ENCODE measurements at places on chromosomes 2 and 18.
A peak's percentile ranks its signal among the peaks of the same experiment; 100 is the strongest.

DNA sequence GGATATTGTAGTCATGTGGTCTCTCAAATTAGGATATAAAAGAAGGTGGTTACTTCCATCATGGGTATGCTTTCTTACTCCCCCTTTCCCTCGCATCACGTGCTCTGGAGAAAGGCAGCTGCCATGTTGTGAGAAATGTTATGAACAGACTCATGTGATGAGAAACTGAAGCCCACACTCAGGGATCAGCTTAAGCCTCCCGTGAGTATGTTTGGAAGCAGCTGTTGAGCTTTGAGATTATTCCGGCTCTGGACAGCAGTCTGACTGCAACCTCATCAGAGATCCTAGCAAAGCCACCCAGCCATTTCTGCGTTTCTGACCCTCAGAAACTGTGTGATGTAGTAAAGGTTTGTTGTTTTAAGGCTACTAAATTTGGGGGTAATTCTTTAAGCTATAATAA lies 700.1 kb downstream of the ADCYAP1 start:
- no peak for DNase-seq

GRCh38 chr2:11738589-11739436 lies 7.6 kb upstream of the LPIN1 start:
- DNase-seq, result no peak

DNA sequence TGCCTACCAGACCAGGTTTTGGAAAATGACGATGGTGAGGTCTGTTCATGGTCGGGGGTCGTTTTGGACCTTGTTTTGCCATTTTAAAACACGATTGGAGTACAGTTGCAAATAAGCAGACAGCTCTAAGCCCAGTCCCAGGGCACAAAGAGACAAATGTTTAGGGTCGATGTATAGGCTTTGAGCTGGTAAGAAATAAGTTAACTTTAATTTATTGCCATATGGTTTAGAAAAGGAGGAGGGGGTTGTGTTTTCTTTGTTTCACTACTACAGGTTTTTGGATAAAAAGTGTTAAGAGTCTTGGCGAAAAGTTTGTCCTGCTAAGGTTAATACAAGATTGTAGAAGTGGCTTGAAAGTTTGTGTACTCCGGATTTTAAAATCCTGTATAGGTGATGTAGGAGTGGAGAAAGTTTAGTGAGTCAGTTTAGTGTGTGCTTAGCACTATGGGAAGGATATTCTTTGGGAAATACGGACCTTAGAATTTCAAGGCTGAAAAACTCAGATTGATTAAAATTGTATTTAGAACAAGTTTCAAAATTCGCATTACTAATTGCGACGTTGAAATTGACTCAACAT lies 1.3 kb downstream of the KCMF1 start:
- DNase-seq, result no peak

- no peak for DNase-seq
Observed at GRCh38 chr2:62065243-62065642, 130.7 kb upstream of the B3GNT2 start.

DNA sequence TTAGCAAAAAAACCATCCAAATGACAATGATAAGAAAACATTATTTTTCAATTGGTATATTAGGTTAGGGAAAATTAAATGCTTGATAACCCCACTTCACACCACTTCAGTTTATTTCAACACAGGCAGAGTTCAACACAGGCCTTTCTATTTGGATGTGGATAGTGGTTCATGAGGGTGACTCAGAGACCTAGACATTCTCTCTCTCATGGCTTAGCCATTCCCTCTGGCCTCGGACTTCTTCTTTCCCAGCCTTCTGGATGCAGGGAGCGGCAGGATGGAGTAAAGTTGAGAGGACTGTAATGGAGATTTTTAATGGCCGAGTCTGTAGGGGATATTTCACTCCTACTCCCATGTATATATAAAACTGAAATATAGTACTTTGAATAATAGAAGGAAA lies 109.7 kb downstream of the CTNNA2 start:
- DNase-seq, result no peak

- DNase-seq, result no peak
Observed at GRCh38 chr2:25276569-25277465, 64.9 kb downstream of the DNMT3A start.

DNA sequence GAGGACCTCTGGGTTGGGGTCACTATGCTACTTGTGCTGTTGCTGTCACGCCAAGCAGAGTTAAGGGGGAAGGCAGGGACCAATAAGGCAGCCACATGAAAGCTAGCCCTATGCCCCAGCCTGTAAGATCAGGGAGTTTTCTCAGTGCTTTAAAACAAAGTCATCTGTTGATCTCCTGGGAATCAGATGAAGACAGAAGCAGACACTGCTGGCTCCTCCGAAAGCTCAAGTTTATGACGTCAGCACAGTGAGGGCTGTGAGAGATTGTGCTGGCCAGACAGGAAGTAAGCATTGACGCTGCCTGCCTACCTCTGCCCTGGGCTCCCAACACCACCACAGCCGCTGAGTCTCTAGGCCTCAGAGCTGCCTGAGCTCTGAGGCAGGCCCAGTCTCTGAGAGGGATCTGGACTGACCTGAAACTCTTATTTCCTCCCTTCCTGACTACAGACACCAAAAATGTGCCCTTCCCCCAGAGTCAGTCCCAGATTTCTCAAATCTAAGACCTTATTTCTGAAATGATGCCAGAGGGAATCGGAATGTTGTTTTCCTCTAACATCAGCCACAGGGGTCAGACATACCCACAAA lies 118.1 kb upstream of the EPAS1 start:
- no peak for DNase-seq

DNA sequence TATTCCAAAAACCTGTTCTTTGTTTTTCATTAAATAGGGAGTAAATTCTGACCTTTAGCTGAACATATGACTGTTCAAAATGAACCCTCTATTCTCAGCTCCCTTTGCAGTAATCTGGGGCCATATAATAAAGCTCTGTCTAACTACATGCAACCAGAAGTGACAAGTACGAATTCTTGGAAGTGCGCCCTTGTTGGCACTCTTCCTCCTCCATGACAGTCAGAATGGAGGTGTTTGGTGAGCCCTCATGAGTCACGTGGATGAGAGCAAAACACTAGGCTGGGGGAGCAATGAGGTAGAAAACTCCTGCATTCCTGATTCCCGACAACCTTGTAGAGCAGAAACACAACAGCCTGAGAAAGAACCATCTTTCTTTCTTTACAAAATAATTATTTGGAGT lies 552.9 kb downstream of the FBXO15 start:
- DNase-seq, result no peak

- no peak for DNase-seq
Observed at GRCh38 chr2:96163415-96163767, 18.2 kb upstream of the DUSP2 start.

GRCh38 chr2:112958428-112959108 lies 19.2 kb upstream of the IL36G start:
- DNase-seq, result no peak

GRCh38 chr2:185919155-185919554 lies 180.6 kb downstream of the FSIP2 start:
- no peak for DNase-seq

GRCh38 chr2:157321466-157321865 lies 4.2 kb downstream of the ERMN start:
- no peak for DNase-seq

DNA sequence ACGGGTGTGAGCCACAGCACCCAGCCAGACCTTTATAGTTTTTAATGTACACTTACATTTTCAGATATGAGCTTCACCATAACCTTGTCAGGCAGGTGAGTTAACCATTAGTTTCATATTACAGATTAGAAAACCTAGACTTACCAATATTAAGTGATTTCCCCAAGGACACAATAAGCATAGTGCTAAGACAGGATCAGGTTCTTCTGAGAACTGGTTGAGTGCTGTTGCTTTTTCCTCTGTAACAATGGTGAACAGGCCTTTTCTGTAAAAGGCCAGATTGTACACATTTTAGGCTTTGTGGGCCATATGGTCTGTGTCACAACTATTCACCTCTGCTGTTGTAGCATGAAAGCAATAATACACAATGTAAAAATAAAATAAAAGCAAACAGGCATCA lies 332.0 kb downstream of the PIK3C3 start:
- DNase-seq, result no peak

GRCh38 chr18:6629635-6630140 lies 99.8 kb upstream of the ARHGAP28 start:
- no peak for DNase-seq

DNA sequence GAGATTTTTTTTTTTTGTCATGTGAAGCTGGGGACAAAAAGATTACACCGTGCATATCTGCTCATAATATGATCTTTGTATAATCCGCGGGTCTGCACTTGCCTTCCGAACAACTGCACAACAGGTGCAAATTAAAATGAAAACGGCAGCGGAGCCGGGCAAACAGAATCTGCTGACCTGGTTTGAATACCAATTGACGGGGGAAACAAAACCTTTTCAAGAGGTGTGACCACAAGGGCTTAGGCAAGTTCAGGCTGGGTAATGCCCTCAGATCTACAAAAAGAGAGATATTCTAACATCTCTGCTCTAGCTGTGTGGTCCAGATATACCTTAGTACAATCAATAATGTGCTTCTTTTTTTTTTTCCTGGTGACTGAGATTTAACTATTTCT lies 88.5 kb downstream of the ZEB2 start:
- DNase-seq, result no peak

DNA sequence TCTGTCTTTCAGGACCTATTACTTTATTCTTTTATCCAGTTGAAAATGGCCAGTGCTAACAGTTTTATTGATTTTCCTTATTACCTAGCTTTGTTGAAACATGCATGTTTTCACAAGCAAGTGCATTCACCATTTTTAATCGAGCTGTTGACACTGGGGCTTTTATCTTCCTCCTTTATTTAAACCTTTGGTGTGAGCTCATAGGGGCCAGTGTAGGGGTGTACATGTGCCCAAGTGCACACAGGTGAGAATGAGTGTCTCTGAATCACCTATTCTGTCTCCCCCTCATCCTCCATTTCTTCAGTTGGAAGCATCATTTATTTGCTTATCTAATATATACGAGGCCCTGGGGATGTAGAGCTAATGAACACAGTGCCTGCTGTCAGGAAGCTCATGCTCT lies 199.1 kb downstream of the PRKCE start:
- DNase-seq, result no peak

- DNase-seq, result no peak
Observed at GRCh38 chr2:120287183-120288015, 34.7 kb downstream of the RALB start.

DNA sequence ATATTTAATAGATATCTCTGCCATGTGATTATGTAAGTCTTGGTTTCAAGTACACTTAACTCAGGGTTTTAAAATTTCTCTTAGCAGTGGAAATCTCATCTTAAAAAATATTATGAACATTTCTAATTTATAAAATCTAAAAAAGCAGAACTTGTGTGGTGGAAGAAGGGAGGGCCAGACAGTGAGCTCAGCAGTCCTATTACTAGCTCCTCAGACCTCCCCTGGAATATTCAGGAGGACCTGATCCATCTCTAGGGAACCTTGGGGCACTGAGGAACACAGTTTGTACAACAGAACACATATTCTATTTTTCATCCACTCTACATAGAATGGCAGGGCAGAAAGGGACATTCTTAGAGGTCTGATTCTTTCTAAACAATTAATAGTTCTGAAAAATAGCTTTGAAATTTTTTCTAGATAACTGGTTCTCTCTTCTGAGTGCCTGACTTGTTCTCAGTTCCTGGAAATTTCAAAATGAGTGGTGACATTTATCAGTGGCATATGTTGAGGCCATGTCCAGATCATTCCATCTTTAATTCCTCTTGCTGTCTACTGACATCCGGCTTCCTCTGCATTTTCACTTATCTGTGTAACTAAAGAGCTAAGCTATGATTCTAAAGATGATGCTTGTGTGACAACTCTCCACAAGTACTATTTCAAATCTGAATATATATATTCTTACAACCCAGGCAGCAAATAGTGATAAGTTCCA lies 8.2 kb upstream of the MAP4K4 start:
- no peak for DNase-seq

DNA sequence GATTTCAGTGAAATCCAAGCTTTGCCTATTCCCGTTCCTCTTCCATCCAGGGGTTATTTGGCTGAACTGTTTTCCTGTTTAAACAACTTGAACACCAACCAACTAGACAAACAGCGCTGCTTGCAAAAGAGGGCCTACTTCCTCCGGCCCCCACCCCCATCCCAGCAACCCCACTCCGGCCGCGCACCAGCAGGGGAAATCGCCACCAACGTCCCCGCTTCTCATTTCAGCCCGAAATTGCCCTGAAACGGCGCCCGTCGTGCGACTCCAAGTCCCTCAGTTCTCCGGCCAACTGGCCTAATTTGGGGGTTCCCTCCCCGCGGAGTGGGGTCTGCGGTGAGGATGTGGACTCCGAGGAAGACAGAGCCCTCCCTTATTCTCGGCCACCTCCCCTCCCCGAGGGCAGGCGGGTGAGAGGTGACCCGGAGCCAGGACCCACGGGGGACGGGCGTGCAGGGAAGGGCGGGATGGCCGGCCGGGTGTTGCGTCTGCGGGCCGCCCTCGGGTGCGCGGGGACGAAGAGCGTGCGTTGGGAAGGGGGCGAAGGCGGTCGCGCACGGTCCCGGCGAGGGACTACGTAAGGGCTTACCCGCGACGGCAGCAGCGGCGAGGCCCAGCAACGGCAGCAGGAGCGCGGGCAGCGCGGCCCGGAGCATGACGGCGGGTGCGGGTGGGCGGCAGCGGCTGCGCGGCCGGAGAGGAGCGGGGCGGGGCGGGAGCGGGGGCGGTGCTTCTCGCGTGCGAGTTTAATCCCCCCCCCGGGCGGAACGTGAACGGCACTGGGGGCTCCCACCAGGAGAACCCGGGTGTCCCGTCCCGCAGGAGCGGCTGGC lies at the start of gene CD302:
Gene CD302 (minus strand): TSS at position 666 of the 833 bp plus-strand sequence. CDS start 10 bp downstream, at position 656.
- peak; percentile 61 for DNase-seq

GRCh38 chr2:230203110-230203676 lies 16.6 kb downstream of the SP110 start:
- DNase-seq, result no peak

DNA sequence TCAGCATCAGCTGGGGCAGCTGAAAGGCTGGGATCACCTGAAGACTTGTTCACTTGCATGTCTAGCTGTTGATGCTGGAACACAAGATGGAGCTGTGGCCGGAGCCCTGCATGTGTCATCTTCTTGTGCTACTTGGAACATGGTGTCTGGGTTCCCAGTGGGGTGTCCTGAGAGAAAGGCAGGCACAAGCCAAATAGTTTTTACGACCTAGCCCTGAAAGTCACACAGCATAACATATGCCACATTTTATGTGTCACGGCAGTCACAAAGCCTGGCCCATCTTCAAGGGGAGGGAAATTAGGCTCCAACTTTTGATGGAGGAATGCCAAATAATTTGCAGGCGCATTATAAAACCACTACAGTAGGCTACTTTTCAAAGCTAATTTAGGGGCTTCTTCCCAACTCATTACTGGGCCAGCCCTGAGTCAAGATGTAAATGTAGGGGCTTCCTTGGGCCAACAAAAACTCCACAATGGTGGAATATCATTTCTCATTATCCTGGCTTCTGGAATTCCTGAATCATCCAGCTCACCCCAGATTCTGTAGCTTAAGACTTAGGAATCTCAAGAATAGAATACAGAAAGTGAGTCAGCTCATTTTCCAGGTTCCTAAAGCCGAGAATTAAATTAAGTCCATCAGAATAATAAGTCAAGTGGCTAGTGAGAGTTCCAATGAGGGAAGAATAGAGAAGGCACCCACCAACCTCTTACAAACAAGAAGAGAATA lies 543.0 kb downstream of the TNS1 start:
- DNase-seq, result no peak

- DNase-seq, result no peak
Observed at GRCh38 chr2:157229572-157229971, 27.9 kb upstream of the GALNT5 start.
